Stimulated activated CD4-positive, alpha-beta T cell treated with anti-CD3 and anti-CD28 coated beads, TNF-alpha, amount 100 ng/mL, for 48 hours (primary cell): ENCODE measurements at places on chromosomes 16 and 17.

GRCh38 chr17:31510308-31511194 is 119.1 kb downstream of the RAB11FIP4 start:
- DNase-seq = no peak

DNA sequence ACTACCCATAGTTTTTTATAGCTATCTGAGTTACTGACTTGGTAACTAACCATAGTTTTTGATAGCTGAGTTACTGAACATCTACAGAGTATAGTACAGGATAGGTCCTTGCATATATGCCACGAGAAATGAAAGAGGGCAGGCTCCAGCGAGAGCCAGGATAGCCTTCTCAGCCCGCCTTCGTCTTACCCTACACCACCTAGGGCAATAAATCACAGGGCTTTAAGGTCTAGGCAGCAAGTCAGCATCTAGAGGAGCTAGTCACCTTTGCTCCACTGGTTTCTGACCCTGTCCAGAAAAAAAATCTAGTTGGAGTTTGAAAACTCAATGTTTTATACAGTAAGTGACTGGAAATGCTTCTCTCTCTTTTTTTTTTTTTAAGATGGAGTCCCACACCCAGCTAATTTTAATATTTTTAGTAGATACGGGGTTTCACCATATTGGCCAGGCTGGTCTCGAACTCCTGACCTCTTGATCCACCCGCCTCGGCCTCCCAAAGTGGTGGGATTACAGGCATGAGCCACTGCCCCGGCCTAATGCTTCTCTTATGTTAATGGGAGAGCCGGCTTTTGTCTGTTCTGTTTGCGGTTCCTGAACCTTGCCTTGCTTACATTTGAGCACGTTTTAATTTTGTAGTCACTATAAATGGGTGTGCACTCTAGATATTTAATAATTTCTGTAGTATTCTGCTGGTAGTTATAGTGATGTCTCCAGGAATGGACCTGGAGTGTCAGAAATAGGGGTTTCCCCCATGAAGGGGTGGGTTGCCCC is 2.8 kb downstream of the BFAR start:
- no peak for DNase-seq

DNA sequence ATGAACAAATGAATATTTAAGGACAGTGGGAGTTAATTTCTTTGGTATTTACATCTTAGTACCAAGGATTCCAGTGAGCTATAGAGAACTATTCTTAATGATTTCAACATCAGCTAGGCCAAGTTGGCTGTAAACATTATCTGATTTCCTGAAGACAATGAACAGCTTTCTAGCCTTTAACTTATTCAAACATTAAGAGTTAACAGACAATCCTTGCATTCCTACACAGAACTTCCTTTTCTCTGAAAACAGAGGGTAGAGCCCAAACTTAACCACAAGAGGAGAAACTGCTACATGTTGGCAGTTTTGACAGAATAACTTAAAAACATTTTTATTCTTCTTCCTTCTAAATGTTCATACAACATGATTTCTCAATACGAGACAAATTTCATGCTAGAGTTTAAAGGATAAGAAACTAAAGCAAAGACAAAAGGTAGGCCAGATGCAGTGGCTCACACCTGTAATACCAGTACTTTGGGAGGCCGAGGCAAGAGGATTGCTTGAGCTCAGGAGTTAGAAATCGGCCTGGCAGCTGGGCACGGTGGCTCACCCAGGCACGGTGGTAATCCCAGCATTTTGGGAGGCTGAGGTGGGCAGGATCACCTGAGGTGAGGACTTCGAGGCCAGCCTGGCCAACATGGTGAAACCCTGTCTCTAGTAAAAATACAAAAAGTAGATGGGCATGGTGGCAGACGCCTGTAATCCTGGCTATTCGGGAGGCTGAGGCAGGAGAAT is 4.4 kb downstream of the CRLF3 start:
- DNase-seq = no peak

DNA sequence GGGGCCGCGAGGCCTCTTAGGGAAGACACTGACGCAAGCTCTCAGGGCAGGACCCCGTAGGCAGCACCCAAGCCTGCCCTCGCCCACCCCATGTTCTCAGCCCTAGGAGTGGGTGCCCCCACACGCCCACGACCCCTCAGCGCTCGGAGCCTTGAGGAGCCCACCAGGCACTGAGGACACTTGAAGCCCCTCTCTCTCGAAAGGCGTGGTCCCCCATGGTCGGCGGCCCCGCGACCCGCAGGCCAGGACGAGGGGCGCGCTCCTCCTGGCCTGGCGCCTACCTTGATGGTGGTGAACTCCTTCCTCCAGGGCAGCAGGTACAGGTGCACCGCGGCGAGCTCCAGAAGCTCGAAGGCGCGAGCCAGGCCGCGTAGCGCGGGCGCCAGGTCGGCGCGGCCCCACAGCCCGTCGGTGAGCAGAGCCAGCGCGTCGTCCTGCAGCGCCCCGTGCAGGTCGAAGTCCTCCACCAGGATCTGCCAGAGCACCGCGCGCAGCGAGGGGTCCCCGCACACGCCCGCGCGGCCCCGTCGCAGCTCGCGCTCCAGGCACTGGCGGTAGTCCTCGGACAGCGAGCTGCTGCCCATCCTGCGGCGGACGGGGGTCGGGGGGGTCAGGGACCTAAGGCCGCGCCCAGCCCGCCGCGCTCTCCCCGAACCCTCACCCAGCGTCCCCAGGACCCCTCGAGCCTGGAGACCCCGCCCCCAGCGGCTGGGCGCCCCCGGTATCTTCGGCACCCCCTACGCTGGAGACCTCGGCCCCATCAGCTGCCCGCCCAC is 668 bp downstream of the SPATA2L start:
- peak; percentile 47 for DNase-seq

DNA sequence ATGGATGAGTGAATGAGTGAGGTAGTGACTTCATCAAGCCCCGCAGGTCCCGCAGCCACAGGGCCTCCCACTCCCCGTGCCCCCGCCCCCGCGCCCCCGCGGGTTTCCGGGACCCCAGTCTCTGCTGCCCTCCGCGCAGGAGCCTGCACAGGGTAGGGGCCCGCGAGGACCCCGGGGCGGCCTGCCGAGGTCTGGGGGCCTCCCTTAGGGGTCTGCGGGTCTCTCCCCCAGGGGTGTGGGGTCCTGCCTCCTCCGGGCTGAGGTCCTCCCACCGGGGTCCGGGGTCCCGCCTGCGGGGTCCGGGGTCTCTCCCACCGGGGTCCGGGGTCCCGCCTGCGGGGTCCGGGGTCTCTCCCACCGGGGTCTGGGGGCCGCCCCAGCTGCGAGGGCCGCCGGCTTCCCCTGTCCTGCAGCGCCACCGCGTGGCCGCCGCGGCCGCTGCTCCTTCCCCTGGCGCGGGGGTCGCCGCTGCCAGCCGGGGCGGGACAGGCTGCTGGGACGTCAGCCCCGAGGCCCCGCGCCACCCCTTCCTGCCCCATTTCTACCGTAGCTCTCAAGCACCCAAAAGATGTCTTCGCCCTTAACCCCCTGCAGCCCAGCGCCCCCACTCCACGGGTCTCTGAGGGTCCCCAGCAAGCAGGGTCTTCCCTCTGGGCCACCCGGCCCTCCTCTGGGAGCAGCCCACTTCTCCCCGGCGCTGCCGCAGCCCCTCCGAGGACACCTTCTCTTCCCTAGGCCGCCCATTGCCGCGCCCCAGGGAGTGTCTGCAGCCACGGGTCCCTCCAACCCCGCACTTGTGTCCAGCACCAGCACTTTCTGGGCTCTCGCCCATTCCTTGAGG is 10.4 kb upstream of the CHMP6 start:
- no peak for DNase-seq

GRCh38 chr17:34606763-34607162 is 27.4 kb downstream of the TMEM132E start:
- no peak for DNase-seq

GRCh38 chr16:58123896-58124600 is 5.1 kb downstream of the CFAP20 start:
- no peak for DNase-seq

DNA sequence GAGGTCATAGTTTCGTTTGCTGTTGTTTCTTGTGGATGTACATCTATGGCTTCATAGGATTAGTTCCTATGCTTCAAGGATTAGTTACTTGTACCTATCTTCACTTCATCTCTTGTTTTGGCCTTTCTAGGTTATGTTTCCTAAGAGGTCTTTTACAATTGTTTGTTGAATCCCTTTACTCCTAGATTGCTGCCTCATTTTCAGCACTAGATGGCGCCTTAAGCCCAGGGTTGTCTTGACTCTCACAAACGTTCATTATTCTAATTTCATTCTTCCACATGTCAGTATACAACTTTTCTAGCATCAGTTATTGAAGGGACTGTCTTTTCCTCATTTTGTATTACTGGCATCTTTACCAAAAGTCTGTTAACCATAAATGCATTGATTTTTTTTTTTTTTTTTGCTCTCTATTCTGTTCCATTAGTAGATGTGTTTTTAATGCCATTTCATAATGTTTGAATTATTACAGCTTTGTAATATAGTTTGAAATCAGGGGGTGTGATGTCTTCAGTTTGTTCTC is 45.0 kb upstream of the NACA2 start:
- DNase-seq = peak; percentile 16

DNA sequence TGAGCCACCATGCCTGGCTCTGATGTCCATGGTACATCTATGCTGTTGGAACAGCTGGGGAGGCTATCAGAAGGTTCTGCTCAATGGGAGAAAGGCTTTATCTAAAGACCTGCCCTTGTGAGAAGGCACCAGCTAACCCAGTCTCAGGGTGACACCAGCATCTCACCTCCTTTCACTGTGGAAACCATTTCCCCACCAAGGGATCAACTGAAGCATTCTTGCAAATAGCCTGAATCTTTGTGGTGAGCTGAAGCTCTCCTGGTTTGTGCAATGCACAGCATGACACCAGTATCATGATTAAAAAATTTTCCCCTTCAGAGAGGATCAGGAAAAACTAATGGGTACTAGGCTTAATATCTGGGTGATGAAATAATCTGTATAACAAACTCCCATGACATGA is 5.1 kb downstream of the CCL18 start:
- no peak for DNase-seq
